ENCODE measurements at places on chromosomes 7 and 10.

DNA sequence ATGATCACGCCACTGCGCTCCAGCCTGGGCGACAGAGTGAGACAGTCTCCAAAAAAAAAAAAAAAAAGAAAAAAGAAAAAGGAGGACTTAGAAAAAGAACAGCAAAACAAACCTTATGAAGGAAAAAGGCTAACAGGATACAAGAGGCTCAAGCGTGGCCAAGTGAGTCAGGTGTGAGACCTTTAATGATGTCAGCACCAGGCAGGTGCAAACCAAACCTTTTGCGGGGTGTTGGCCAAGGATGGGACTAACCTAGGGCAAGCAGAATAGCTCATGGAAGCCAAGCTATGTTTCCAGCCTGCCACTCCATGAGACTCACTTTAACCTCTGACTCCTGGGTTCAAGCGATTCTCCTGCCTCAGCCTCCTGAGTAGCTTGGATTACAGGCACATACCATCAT, 11.3 kb upstream of the GNA12 start:
- ATAC-seq: no peak

DNA sequence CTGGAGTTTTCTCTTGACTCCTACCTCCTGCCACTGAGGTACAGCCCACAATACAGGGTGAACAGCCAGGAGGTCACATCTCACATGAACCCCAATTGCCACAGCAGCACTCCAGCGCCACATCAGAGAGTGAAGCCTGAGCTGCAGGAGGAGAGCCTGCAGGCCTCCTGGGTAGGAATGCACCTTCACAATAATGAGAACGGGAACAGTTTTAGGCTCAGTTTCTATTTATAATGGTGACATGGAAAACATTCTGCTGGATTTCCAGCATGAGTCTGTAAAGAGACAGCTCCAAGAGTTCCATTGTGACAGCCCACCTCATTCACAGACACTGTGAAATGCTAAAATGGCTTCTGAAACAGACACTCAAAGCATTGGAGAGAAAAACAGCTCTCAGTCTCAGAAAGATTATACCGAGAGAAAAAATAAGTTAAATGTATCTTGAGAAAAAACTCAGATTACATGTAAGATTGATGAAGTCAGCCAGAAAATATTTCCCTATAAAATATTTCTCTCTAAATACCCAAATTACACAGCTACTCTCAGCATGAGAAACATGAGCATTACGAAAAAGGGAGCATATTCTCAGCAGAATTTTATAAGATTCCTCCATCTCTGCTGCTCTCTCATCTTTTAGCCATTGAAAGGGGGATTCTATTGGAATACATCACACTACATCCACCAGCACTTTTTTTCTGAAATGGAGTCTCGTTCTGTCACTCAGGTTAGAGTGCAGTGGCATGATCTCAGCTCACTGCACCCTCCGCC, 11.3 kb downstream of the ZNF680 start:
- no peak for ATAC-seq

GRCh38 chr7:20219446-20220292, 2.5 kb upstream of the MACC1 start:
- ATAC-seq: peak; percentile 95

DNA sequence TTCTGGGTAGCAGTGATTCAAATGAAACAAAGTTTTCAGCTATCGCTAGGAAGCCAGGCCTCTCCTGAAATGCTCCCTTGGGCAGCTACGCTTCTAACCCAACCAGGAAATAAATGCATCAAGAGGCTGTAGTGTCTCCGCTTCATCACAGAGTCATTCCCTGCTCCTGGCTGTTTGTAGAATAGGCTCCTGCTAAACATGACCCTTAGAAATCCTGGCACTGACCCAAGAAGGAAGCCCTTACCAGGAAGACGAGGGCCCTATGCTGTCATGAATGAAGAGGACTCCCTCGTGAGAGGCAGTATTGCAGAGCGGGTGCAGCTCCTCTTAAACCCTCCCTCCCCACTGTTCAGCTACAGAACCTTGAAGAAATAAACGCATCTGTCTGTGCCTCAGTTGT, 48.3 kb downstream of the NOD1 start:
- ATAC-seq: peak; percentile 64

DNA sequence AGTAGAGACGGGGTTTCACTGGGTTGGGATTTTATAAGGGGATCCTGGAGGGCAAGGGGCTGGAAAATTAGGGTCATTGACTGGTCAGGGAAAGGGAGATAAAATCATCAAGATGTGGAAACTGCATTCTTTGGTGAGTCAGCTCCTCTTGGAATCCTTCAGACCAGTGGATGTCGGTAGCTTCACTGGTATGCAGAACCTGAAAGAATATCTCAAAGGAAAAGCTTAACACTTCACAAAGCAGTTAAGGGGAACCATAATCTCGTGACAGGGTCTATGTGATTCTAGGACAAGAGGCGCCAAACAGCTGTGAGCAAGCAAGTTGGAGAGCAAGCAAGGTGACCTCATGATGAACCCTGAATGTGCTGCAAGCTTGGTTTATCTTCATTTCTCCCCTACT, 634.7 kb upstream of the AUTS2 start:
- peak; percentile 94 for ATAC-seq
